ENCODE measurements at places on chromosomes 11 and 22.

DNA sequence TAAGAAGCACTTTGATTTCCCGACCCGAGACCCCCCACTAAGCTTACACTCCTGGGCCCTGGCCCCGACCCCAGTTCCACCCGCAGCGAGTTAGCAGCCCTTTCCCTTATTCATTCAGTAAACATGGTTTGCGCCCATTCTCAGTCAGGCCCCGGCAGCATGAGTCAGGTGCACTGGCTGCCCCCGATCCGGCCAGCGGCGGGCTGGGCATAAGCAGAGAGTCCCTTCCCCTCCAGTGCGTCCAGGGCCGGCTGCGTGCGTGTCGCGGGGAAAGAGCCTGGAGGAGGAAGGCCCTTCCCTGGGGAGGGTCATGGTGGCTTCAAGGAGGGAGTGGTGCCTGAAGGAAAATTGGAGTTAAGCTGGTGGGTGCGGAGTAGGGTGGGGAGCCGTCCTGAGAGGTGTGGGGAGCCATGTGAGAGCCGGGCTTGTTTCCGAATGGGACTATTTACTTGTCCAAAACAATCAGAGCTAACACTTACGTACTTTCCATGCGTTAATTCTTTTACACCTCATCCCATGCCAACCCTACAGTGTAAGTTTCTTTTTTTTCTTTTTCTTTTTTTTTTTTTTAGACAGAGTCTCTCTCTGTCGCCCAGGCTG is 657 bp downstream of the IGHMBP2 start:
- no peak for DNase-seq

DNA sequence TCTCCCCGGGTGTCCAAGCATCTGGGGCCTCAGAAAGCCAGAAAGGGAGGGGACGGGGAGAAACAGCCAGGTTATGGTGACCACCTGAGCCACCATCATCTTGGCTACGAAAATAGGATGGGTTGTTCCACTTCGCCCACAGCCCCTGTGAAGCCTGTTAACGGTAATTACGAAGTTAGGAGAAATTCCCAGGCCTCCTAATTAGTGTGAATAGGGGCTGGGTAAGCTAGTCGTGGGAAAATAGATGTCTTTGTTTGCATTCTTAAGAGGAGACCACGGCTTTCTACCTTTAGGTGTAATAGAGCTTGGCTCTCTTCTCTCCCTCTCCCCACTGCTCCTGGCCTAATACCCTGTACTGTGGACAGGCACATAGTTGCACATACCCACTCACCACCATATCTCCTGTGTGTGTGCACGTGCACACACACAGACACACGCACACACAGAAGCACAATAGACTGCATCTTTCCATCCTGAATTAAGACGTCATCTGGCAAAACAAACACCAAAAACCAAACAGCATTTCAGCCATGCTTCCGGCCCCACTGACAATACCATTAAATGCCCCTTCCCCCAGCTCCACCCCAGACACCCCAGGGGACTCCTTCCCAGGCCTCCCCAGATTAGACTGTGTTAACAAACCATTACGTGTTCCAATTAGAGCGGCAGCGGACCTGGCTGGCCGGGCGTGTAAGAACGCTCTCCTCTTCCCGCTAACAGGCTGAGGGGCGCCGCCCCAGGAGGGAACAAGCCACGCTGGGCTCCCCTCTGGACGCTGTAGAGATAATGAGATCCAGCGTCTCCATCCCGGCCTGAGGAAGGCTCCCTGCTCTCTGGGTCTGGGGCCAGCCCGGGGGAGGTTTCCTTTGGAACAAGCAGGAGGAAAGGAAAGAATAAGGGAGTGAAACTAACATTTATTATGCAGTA is 72.8 kb downstream of the TP53I11 start:
- no peak for DNase-seq

DNA sequence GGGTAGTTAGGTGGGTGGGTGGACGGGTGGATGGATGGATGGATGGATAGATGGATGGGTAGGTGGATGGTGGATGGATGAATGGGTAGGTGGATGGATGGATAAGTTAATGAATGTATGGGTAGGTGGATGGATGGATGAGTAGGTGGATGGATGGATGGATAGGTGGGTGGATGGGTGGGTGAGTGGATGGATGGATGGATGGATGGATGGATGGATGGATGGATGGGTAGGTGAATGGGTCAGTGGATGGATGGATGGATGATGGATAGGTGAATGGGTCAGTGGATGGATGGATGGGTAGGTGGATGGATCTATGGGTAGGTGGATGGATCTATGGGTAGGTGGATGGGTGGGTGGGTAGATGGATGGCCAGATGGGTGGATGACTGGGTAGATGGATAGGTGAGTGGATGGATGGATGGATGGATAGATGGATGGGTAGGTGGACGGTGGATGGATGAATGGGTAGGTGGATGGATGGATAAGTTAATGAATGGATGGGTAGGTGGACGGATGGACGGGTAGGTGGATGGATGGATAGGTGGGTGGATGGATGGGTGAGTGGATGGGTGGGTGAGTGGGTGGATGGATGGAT is 41.5 kb upstream of the RTL6 start:
- no peak for DNase-seq

- DNase-seq, result no peak
Measured at GRCh38 chr22:31945443-31945855, 1.1 kb downstream of the YWHAH start.

DNA sequence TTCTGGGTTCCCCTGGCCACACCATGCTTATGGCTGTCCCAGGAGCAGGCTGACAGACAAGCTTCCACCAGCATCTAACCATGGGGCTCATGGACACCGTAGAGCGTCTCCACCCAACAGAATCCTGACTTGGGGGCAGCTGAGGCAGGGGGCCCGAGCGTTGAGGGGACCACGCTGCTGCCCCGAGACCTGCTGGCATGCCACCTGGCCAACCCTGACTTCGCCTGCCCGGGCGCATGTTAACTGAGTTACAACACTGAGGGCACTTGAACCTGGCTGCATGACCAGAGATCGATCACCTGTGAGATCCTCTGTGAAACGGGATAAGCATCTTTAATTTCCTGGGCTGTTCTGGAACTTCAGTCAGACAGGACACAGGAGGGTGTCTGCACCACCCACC is 13.7 kb downstream of the PPM1F start:
- DNase-seq, result no peak

DNA sequence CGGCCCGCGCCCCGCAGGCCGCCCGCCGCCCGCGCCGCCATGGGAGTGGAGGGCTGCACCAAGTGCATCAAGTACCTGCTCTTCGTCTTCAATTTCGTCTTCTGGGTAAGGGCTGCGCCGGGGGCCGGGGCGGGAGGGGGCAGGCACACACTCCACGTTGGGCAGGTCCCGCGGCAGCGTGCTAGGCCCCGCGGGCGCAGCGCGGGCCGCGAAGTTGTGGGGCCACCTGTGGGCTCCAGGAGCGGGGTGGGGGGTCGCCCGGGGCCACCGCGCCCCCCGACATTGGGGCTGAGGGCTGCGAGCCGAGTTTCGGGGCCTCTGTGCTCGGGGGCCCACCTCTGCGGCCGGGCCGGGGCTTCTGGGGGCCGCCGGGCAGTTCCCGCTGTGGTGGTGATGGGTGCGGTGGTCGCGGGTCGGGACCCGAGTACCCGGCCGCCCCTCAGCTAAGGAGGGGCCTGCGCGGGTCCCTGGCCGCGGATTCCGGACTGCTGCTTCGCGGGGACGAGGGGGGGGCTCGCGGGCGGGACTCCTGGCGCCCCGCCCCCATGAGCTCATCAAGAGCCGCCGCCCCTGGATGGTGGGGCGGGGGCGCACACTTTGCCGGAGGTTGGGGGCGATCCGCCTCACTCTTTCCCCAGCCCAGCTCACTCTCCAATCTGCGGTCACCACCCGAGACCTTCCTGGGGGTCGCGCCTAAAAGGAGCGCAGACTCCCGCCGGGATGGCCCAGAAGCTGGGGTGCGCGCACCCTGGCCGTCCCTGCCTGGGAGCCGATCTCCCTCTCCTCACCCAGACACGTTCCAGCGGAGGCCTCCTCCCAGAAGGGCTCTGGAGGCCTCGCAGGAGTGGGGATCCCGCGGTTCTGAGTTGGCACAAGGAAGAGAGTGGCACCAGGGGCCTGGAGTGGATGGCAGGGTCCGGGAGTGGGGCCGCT is 667 bp downstream of the CD81 start:
- DNase-seq, result peak; percentile 57
